ENCODE measurements at places on chromosomes 11 and 22.

GRCh38 chr11:80700386-80700785 is 1259.6 kb upstream of the TENM4 start:
- no peak for DNase-seq

- DNase-seq = peak; percentile 99
These were observed 4.0 kb upstream of the FTH1 start for GRCh38 chr11:61971248-61972111.

GRCh38 chr11:116857936-116858335 is 20.5 kb upstream of the APOA1 start:
- DNase-seq = no peak

- no peak for DNase-seq
These were observed 12.5 kb downstream of the SRPRA start for GRCh38 chr11:126256216-126256615.

DNA sequence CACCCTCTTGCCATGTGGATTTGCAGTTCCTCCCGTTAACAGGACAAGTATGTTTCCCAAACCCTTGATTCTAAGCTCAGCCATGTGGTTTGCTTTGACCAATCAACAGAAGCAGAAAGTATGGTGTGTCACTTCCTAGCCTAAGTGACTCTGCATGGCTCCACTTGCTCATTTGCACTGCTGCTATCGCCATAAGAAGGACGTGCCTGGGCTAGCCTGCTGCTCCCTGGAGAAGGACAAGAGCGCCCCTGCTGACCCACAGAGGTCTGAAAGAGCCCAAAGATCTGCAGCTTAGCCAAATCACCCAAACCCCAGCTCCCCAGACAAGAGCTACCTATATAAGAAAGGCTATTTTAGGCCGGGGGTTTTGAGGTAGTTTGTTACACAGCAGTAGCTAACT is 18.0 kb downstream of the TBRG1 start:
- no peak for DNase-seq
